ENCODE measurements at places on chromosomes 3 and 15. TPM values are rescaled to one million over a fixed set of nuclear protein-coding genes. Genes with fewer than 3 reads are reported as not detected.

Gene SAXO2
- 0.71 TPM for total RNA-seq

Gene ITIH3
- 742 TPM for total RNA-seq

Gene CX3CR1
- 1.8 TPM for total RNA-seq

Gene CLRN1
- total RNA-seq = not detected

Gene CSTA
- 11.6 TPM for total RNA-seq

Gene ASB14
- not detected for total RNA-seq

Gene GADL1
- total RNA-seq = not detected

Gene NLGN1
- not detected for total RNA-seq

Gene MOBP
- total RNA-seq = not detected

Gene STAC
- total RNA-seq = 0.19 TPM

Gene CHRNA7
- total RNA-seq = 0.39 TPM

Gene C3orf22
- total RNA-seq = not detected

Gene DNAJB8
- not detected for total RNA-seq

Gene SST
- total RNA-seq = not detected

Gene COL6A5
- total RNA-seq = not detected

Gene TEX55
- not detected for total RNA-seq

Gene HIGD2B
- total RNA-seq = not detected

- H3K4me3 ChIP-seq = no peak overlapping the region
- H3K36me3 ChIP-seq = no peaks in the 10 kb centered on the region
- H3K27ac ChIP-seq = no peak overlapping the region
- H3K27me3 ChIP-seq = no peaks in the 10 kb centered on the region
- peaks cover 26% of the 10 kb centered on the region for H3K4me1 ChIP-seq
Measured at GRCh38 chr3:40083066-40083465, 226.4 kb upstream of the EIF1B start.

DNA sequence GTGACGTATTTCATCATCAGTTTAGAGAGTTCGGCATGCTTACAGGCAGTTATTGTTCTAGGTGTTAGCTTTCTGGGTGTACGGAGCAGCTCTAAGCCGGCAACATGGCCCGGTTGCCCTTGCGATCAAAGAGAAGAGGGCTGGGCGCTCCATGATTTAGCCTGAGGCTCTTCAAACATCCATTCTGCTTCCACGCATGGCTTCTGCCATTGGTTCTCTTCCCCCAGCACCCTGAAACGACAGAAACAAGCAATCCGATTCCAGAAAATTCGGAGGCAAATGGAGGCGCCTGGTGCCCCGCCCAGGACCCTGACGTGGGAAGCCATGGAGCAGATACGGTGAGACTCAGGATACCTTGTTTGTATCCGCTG is 574 bp downstream of the NGRN start:
- H3K36me3 ChIP-seq = no peaks in the 10 kb centered on the region
- no peaks in the 10 kb centered on the region for H3K4me1 ChIP-seq
- H3K4me3 ChIP-seq = peak overlapping the region; percentile 98

GRCh38 chr3:168517249-168518071 is 421.7 kb upstream of the GOLIM4 start:
- H3K4me1 ChIP-seq = no peaks in the 10 kb centered on the region
- no peaks in the 10 kb centered on the region for H3K36me3 ChIP-seq
- peak overlapping the region; percentile 39 for H3K27ac ChIP-seq
- peak overlapping the region; percentile 20 for H3K4me3 ChIP-seq
- H3K27me3 ChIP-seq = no peaks in the 10 kb centered on the region

GRCh38 chr3:100902572-100902971 is 90.6 kb downstream of the ABI3BP start:
- no peaks in the 10 kb centered on the region for H3K27me3 ChIP-seq
- H3K4me3 ChIP-seq = no peak overlapping the region
- H3K27ac ChIP-seq = no peak overlapping the region
- DNase-seq = no peak
- no peaks in the 10 kb centered on the region for H3K4me1 ChIP-seq
- H3K36me3 ChIP-seq = no peaks in the 10 kb centered on the region

DNA sequence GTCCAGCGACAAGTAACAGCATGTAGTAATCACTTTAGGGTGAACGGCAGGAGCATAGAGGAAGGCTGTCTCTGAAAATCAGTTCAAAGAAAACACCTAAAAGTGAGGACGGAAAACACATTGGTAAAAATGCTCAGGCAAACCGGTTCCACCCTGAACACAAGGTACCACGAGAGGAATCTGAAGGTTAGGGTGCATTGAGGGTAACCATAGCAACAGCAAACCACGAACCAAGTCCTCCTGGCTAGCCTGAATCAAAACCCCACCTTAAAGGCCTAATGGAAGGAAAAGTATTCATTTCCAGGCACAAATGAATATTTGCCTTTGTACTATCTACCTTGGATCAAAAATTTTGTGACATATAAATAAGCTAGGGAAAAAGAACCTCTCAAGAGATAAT is 315.0 kb downstream of the OCA2 start:
- no peaks in the 10 kb centered on the region for H3K4me1 ChIP-seq
- DNase-seq = no peak
- H3K36me3 ChIP-seq = no peaks in the 10 kb centered on the region
- H3K4me3 ChIP-seq = no peak overlapping the region

GRCh38 chr3:4438296-4438695 is 28.8 kb downstream of the SUMF1 start:
- no peak for DNase-seq
- no peaks in the 10 kb centered on the region for H3K27me3 ChIP-seq
- H3K4me1 ChIP-seq = no peaks in the 10 kb centered on the region
- H3K36me3 ChIP-seq = no peaks in the 10 kb centered on the region
- H3K27ac ChIP-seq = no peak overlapping the region
- no peak overlapping the region for H3K4me3 ChIP-seq

DNA sequence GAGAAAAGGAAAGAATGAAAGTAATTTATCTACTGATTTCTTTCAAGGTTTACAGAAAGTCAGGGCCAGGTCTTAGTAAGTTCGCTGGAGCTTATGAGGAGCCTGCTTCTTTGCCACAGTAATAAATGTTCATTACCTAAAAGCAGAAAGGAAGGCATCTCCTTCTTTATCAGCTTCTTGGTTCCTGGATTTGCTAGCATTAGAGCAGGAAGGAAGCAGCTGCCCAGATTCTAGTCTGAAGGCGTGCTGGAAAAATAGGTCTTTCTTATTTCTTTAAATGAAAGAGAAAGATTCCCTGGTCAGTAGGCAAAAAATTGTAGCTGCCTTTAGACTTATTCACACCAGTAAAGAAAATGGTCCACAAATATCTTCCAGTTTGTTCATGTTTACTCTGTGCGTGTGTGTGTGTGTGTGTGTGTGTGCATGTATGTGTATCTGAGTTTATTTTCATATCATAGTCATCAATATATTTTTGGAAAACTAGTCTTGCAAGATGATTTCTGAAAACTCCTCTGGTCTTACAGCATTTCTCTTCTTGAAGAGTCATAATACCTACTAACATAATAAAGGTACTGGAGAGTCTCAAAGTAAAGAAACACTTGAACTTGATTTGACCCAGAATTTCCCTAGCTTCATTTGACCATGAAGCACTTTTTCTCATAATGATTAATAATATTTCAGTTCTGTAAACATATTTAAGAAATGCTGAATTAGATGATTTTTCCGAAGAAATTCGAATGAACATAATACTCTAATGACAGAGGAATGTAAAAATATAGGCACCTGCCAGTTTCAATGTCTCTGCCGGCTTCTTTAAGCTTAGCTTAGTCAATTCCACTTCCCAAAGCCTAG is 255.3 kb upstream of the ZPLD1 start:
- peak overlapping the region; percentile 68 for H3K27ac ChIP-seq
- no peak for DNase-seq
- H3K4me1 ChIP-seq = peaks cover 28% of the 10 kb centered on the region
- H3K4me3 ChIP-seq = no peak overlapping the region
- H3K36me3 ChIP-seq = no peaks in the 10 kb centered on the region

GRCh38 chr3:171811295-171811912 is 1.1 kb upstream of the PLD1 start:
- peaks cover 6% of the 10 kb centered on the region for H3K4me1 ChIP-seq
- no peaks in the 10 kb centered on the region for H3K27me3 ChIP-seq
- H3K27ac ChIP-seq = peak overlapping the region; percentile 96
- no peak overlapping the region for H3K4me3 ChIP-seq

DNA sequence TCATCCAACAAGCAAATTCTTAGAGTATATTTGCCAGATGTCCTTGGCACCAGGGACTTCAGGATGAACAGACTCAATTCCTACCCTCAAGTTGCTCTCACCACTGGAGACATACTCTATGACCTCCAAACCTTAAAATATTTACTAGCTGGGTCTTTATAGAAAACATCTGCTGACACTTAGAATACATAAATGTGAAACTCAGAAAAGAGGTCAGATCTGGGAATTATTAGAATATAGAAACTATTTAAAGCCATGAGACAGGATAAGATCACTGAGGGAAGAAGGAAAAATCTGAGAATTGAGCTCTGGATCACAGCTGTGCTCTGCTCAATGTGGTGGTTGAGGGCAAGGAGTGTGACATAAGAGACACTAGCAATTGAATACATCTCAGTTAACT is 695.4 kb upstream of the UBE2E2 start:
- no peaks in the 10 kb centered on the region for H3K36me3 ChIP-seq
- no peaks in the 10 kb centered on the region for H3K4me1 ChIP-seq
- no peak overlapping the region for H3K4me3 ChIP-seq
- no peak overlapping the region for H3K27ac ChIP-seq
- DNase-seq = no peak
- no peaks in the 10 kb centered on the region for H3K27me3 ChIP-seq

DNA sequence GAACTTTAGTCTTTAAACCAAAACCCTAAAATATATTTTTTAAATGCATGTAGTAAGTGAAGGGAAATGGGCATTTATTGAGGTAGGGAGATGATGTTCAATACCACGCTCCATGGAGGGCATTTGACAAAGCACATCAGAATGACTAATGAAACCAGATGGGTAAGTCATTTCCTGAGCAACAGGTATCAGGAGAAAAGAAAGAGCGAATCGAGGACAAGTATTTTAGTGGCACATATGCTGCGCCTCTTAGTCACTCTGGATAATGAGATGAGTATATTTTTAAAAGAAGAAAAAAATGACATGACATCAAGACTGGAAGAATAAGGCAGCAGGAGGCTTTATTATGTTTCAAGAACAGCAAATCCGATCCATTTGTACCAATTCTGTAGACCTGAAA is 129.0 kb upstream of the ARHGEF3 start:
- no peak overlapping the region for H3K4me3 ChIP-seq
- no peak for DNase-seq
- no peaks in the 10 kb centered on the region for H3K27me3 ChIP-seq
- H3K36me3 ChIP-seq = no peaks in the 10 kb centered on the region
- H3K27ac ChIP-seq = no peak overlapping the region

DNA sequence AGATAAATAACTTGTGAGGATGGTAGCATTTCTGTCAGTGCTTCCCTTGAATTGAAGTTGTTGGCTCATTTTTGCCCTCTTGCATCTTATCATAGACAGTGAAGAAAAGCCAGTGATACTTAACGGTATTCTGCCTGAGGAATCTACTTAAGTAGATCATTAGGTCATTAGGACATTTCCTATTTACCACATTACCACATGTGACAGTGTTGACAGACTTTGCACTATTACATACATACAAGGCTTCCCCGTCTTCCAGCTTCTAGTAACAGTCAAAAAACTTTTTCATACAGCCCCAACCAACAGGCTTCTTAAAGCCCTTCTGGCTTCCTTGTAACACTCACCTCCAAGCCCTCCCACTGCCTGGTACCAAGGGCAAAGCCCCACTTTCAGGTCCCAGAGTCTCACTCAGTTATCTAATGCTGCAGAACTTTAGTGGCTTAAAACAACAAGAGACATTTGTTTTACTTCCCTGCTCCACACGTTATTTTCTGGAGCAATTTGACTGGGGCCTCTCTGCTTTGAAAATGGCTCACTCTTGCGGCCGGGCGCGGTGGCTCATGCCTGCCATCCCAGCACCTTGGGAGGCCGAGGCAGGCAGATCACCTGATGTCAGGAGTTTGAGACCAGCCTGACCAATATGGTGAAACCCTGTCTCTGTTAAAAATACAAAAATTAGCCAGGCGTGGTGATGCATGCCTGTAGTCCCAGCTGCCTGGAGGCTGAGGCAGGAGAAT is 40.0 kb downstream of the ASB7 start:
- H3K4me3 ChIP-seq = no peak overlapping the region
- no peak for DNase-seq
- no peak overlapping the region for H3K27ac ChIP-seq
- no peaks in the 10 kb centered on the region for H3K4me1 ChIP-seq
- no peaks in the 10 kb centered on the region for H3K36me3 ChIP-seq

GRCh38 chr3:23238156-23238555 is 35.0 kb downstream of the UBE2E2 start:
- no peaks in the 10 kb centered on the region for H3K27me3 ChIP-seq
- DNase-seq = no peak
- H3K4me3 ChIP-seq = no peak overlapping the region
- peaks cover 9% of the 10 kb centered on the region for H3K4me1 ChIP-seq

DNA sequence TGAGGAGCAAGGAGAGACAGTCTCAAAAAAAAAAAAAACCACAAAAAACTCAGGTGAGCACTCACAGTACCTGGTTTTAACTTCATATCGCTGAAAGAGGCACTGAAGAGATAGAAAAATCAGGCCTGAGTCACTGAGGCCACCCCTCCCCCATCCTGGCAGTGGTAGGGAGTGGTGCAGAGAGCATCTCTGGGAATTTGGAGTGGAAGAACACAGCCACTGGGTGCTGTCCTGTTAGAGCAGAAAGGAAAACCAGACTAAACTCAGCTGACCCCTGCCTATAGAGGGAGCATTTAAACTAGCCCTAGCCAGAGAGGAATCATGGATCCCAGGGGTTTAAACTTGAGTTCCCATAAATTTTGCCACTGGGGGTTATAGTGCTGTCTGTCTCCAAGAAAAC is 22.2 kb upstream of the DNAJC13 start:
- H3K36me3 ChIP-seq = no peaks in the 10 kb centered on the region
- no peaks in the 10 kb centered on the region for H3K27me3 ChIP-seq
- H3K27ac ChIP-seq = no peak overlapping the region
- no peak overlapping the region for H3K4me3 ChIP-seq
- H3K4me1 ChIP-seq = no peaks in the 10 kb centered on the region
- DNase-seq = no peak

GRCh38 chr3:102144063-102144462 is 290.8 kb upstream of the ZPLD1 start:
- H3K36me3 ChIP-seq = no peaks in the 10 kb centered on the region
- no peak overlapping the region for H3K4me3 ChIP-seq
- no peaks in the 10 kb centered on the region for H3K4me1 ChIP-seq
- DNase-seq = no peak

DNA sequence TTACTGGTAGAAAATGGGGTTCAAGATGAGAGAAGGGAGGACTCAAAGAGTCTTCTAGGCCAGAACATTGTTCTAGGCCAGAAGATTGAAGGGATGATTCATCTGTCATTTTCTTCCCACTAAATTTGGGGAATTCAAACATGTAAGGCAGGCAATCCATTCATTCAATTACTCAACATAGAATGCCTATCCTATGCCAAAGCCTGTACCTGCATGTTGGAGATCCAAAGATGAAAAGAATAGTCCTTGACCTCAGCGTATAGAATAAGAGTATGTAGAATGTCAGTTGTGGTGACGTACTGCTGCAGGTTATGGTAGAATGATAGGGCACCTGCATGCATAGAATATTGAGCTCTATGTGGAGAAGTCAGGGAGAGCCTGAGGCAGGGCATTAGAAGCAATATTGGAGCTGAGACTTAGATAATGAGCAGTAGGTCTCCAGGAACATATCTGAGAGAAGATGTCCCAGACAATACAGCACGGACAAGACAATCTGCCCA is 49.7 kb downstream of the STAC start:
- no peak overlapping the region for H3K4me3 ChIP-seq
- no peaks in the 10 kb centered on the region for H3K4me1 ChIP-seq
- no peaks in the 10 kb centered on the region for H3K36me3 ChIP-seq
- H3K27ac ChIP-seq = no peak overlapping the region
- DNase-seq = no peak

All from right lobe of liver (tissue), 6 donors.